NCI-H1436 treated with DMSO at 0.1 percent for 48 hours (cell line): ENCODE measurements at places on chromosomes 3 and 15.

- DNase-seq = no peak
Measured at GRCh38 chr15:67307156-67307555, 52.6 kb downstream of the IQCH start.

DNA sequence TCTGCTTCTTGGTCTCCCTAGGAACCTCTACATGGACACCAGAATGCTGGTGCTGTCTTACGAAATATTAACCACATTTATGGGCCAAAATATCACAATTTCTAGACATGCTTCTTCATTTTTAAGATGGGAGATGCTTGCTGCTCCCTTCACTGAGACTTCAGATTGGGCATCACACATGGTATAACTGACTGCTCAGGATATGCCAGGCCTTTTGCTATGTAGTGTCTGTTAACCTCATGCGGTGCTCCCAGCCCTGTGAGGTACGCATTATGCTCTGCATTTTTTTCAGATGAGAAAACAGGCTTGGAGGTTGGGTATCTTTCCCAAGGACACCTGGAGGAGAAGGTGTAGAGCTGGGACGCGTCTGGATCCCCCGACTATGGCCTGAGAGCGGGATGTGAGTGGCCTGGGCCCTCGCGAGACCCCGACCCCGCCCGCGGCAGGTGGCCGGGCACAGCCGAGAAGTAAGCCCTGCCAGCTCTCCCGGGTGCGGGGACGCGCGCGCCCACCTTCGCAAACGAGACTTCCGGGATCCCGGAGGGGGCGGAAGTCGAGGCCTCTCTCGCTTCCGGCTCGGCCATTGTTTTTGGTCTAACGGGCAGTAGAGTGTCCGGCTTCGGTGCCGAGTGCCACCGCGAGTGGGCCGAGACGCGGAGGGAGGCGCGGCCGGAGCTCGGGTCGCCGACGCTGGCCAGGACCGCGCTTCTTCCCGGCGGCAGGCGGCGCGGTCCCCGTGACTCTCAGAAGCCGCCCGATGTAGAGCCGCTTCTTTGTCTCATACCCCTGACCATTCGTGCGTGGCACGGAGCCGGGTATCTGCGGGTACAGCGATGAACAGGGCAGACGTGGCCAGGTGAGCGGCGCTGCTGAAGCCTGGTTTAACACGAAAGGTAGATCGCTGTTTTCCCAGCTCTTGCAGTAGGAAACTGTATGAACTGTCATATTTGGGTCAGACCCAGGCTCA lies at the start of gene ZKSCAN7:
Gene ZKSCAN7 (plus strand): TSS at position 568 of the 967 bp plus-strand sequence. CDS start 1,855 bp downstream, outside the sequence.
- DNase-seq = no peak

DNA sequence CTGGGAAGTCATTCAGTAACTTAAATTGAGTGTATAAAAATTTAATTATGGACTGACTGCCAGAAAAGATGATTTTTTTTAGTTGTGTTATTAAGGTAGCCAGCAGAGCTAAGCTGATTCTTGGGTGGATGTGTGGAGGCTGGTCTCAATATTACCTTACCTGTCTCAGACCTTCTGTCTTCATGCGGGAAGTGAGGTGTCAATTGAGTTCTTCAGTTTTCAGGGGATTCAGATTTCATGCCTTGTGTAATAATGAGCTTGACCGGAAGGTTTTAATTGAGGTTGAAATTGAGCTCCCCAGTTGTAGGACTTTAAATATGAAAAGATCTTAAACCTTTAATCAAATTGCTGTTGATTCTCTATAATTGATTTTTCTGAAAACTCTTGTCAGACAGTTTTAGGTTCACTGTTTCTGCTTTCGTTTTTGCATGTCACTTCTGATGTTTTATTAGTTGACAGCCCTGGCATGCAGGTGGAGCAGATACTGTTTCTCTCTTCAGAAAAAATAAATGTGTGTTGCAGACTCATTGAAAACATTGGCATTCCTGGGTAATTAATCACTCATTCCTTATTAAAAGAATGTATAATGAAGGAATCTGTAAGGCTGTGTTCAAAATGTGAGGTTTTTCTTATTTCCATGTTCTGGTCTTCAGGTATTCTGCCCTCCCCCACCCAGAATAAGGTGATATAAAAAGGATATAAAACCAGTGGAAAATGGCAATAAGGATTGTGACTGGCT lies 54.5 kb downstream of the PSMD6 start:
- no peak for DNase-seq

GRCh38 chr3:171218069-171218468 lies 191.5 kb upstream of the SLC2A2 start:
- DNase-seq = no peak

DNA sequence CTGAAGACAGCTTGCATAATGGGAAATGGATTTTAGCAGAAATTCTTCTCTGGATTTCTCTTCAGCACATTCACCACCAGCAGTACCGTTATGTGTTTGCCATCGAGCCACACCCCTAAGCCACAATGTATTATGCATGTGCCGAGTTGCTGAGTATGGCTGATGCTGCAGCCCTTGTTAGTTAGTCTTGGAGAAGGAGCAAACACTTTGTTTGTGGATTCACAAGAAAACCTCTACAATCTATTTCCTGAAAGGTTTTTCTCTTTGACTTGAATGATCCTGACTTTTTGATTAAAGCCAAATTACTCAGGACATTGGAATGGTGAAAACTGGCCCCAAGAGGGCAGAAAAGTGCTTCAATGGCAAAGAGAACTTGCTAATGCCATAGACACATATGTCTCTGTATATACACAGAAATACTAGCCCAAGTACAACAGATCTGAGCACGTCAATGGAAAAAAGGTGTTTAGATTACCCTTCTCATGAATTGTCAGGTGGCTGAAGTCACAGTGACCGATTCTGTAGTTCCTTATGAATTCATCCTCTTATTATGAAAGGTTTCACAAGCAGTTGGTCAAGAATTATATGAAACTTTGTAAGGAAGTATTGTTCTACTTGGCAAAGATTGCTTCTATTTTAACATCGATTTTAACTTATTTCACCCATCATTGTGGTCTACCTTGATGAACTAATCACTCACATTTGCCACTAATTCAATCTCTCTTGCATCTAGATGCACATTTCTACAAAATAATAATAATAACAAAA lies 103.0 kb downstream of the P3H2 start:
- DNase-seq = no peak

DNA sequence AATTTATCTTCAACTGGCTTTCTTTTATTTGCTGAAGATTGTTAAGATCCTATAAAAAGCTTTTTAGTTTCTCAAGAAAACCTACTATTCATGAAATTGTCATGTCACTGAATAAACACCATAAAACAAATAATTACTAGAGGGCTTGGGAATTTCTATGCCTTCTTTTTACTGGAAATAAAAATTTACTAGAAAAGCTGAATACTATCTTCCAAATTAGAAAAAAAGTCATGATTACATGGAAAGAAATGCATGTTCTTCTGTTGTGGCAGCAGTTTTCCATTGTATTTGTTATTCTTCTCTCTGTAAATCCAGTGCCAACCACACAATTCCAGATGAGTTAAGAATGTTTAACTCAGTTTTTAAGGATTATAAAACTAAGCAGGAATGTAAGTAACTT lies 153.8 kb downstream of the RAP2B start:
- DNase-seq = no peak

DNA sequence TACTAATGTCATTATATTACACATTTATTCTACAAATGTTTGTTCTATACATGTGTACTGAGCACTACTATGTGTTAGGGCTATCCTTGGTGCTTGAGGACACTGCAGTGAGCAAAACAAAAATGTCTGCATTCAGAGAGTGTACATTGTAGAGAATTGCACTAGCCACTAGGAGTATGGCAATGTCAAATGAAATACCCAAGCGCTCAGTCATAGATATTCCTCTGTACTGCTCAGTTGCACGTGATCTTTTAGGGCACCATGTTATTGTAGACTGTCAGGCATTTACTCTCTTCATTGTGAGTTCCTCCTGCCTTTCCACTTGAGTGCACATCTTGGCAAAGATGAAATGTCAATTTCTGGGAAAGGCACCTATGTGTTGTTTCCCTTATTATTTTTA lies 36.8 kb downstream of the FNDC3B start:
- DNase-seq = no peak

DNA sequence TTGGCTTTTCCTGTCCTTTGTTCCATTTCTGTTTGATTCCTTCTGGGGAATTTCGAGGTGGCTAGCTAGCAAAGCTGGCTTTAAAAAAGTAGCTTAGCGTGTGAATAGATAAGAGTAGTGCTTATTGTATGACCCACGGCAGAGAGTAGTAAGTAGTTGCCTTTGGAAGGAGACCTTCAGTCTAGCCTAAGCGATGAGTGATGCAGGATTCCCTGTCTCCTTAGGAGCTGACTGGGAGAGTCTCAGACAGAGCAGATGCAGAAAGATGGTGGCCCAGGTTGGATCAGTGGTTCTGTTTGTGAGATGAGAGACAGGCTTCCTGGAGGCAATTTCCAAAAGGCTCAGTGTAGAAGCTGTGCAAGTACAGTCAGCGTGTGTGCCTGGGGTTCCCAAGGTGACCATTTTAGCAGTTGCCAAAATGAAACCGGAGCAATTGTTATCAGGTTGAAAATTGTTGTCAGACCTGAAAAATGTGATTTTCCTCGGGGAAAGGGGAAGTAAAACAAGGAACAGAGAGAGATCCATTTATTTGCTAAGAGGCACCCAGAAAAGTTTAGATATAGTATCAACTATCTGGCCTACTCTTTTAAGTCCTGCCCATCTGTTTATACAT lies 681 bp upstream of the IL5RA start:
- DNase-seq = no peak

- DNase-seq = no peak
Measured at GRCh38 chr3:171672124-171672523, 138.2 kb downstream of the PLD1 start.

- DNase-seq = no peak
Measured at GRCh38 chr15:74782259-74783071, 585 bp downstream of the CSK start.

DNA sequence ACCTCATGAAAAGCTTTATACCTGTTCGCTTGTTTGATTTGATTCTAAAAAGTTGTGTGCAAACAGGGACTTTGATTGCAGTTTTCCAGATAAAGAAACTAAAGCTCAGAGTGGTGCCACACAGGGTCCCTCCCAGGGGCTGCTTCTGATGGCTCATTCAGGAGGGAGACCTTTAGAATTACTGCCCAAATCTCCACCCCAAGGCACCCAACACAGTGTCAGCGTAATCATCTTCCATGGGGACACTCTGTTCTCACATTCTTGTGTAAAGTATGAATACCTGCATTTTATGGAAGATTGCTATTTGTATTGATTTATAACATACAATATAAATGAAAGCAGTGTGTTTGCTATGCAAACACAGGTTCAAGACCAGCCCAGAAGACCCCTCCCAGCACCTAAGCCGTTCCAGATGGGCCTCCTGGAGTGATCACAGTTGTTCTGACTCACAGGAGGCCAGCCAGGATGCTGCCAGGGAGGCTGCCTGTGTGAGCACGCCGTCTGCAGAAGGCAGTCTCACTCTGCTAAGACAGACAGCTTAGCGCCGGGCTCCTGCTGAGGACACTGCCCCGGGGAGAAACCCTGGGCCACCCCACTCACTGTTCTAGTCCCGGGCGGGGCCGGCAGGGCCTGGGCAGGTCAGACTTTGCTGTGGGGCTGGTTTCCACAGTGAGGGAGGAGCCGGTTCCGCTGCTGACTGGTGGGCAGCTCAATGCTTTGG lies 185.6 kb downstream of the FAM43A start:
- no peak for DNase-seq

DNA sequence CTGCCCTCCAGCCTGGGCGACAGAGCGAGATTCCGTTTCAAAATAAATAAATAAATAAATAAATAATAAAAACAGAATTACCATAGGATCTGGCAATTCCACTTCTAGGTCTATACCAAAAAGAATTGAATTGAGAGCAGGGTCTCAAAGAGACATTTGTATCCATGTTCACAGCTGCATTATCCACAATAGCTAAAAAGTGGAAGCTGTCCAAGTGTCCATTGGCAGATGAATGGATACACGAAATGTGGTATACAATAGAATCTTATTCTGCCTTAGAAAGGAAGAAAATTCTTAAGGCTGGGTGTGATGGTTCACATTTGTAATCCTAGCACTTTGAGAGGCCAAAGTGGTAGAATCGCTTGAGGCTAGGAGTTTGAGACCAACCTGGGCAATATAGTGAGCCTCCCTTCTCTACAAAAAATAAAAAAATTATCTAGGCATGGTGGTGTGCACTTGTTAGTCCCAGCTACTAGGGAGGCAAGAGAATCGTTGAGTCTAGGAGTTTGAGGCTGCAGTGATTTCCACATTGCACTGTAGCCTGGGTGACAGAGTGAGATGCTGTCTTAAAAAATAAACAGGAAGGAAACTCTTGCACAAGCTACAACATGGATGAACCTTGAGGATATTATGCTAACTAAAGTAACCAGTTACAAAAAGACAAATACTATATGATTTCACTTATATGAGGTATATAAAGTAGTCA lies 24.2 kb downstream of the PFKFB4 start:
- no peak for DNase-seq

DNA sequence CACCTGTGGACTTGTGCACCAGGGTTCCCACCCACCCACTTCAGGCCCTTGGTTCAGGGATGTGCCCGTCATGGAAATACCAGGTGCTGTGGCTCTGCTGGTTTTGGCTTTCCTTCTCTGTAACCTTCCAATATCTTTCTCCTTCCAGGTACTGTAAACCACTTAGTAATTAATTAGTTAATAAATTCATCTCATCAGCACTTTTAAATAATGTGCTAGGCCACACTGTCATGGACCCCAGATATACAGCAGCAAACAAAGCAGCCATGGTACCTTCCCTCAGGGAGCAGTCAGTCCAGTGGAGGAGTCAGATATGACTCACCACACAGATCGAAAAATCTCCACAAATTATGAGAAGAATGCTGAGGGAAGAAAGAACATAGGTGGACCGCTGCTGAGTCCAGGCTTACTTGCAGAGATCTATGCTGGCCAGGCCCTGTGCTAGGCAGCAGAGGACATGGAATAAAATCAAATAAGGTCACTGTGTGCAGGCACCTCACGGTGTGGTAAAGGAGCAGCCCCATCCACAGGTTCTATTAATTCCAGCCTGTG lies 6.8 kb upstream of the GATA2 start:
- no peak for DNase-seq

- no peak for DNase-seq
Measured at GRCh38 chr3:186492385-186492984, 51.7 kb downstream of the CRYGS start.

GRCh38 chr15:99619712-99620111 lies 53.9 kb downstream of the MEF2A start:
- DNase-seq = no peak
